ENCODE measurements at places on chromosomes 13 and 19.

DNA sequence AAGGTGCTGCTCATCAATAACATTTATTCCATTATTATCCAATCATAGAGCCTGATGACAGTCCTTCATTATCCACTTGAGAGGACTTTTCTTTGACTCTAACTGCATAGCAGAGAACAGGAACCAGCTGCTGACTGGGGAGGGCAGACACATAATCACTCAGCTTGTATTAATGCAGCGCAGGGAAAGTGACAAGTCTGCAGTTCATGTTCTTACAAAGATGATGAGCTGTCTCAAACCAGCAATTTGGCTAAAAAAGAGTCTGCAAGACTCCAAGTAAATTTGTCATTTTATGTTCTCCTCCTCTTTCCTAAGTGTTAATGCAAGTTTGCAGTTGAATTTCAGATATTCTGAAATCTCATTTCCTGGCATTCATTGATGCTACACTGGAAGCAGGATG, 40.0 kb upstream of the CBY2 start:
- no peak for DNase-seq

- DNase-seq, result no peak
Observed at GRCh38 chr13:104683789-104684188, 1617.6 kb upstream of the SLC10A2 start.

GRCh38 chr13:27274631-27275030, 4.0 kb downstream of the RASL11A start:
- DNase-seq, result no peak

- no peak for DNase-seq
Observed at GRCh38 chr13:101965096-101965495, 436.8 kb downstream of the FGF14 start.

GRCh38 chr19:3274942-3275582, 50.6 kb downstream of the CELF5 start:
- peak; percentile 76 for DNase-seq

DNA sequence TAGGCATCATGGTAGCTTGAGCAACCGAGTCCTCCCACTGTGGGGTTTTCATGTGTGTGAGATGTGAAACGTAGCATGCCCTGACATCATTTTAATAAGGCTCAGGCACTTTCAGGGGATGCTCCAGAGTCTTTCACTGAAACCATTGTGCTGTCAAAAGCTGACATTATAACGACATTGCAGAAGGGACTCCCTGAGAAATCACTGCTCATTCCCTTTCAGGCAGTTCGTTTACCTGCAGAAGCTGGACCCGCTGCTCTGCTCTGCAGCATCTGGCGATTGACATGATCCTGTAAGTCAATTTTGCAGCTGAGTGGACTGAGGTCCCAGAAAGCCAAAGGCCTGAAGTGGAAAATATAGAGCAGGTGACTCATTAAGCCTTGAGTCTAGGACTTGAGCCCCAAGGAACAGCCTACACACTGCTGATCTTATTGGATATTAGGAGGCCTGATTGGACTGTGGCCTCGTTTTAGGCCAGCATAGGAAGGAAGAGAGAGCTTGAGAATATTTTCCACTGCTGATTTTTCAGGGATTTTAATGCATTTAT, 54.0 kb upstream of the CNMD start:
- DNase-seq, result no peak

DNA sequence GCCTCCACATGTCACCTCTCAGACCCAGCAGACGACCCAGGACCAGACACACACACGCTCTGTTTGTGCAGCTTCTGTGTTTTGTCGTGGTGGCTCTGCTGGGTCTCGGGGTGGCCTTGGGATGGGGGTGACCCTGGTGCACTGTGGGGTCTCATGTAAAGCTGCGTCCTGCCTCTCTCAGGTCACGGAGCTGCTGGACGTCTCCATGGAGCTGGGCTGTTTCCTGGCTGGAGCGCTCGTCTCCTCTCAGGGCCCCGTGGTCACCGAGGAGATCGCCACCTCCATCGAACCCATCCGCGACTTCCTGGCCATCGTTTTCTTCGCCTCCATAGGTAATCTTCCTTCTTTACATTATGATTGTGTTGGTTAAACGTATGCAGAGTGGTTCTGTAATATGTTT, 45.4 kb upstream of the TFDP1 start:
- no peak for DNase-seq

GRCh38 chr19:1760020-1760419, 6.7 kb downstream of the ONECUT3 start:
- no peak for DNase-seq

DNA sequence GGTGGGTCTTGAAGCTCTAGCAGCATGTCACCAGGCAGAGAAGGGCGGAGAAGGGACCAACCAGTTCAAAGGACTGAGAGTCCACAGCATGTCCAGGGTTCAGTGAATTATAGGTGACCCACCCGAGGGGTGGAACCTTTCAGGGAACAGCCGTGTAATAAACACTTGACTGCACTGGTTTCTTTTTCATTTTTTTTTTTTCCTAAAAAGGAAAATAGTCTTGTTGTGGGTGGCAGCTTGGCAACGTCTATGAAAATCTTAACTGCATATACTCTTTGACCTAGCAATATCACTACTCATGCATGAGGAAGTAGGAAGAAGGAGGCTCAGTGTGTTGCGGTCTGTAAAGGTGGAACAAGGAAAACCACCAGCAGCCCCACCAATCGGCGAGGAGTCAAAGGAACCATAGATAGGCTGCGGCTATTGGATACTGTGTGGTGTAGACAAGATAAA, 13.0 kb upstream of the MYH14 start:
- no peak for DNase-seq

All from H54 (cell line).